IPS DF 19.7 (cell line): ENCODE measurements at places on chromosomes 5 and 9.

- DNase-seq = no peak
Observed at GRCh38 chr9:34644766-34645314, 1.6 kb upstream of the GALT start.

DNA sequence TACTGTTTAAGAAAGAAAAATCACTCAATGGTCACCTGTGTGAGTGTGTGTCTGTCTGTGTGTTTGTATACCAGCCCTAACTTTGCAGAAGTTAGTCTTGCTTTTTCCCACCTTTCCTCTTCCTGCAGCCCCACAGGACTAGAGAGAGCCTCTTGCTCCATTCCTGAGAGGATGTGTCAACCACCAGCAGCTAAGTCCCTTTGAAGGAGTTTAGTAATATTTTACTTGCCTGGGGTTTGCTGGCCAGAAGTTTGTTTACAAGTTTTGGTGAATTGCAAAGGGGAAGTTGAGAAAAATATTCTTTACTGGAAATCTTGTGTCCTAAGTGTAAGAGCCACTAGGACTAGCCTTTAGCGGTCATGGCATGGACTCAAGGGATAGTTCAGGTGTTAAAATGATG, 316.2 kb downstream of the BRINP1 start:
- DNase-seq = no peak

GRCh38 chr5:28737682-28738081, 1699.3 kb upstream of the CDH9 start:
- no peak for DNase-seq

DNA sequence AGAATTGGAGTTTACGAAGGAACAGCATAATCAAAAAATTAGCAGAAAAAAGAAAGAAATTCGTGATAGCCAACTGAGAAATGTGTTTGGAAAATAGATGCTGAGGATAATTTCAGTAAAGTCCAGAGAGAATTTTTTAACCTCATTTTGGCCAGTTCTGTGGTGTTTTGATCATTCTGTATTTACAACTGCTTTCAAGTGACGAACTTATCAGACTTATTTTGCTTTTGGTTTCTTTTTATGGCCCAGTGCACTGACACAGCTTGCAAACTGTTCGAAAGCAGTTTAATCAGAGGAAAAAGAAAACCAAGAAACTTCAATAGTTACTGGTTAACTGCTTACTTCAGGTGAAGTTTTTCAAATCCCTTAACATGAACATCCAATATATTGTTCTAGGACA, 1.9 kb downstream of the SDHA start:
- DNase-seq = no peak

- DNase-seq = no peak
Observed at GRCh38 chr5:10122076-10122726, 127.5 kb downstream of the ATPSCKMT start.

DNA sequence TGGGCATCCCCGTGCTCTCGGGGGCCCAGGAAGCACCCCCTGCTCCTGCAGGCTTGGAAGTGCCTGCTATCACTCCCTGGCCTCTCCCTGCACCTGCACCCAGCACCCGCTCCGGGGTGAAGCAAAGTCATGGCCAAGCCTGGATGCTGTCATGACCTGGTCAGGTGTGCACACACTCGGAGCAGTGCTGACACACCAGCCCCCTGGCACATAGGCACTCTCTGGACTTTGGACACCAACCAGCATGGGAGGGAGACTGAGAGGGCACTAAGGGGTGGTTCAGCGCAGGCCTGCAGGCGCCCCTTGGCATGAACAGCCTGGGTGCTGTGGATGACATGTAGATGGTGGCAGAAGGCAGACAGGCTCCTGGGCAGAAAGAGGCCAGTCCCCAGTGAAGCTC, 158.6 kb downstream of the GHR start:
- no peak for DNase-seq

GRCh38 chr5:53010814-53011213, 21.7 kb downstream of the ITGA2 start:
- DNase-seq = no peak

DNA sequence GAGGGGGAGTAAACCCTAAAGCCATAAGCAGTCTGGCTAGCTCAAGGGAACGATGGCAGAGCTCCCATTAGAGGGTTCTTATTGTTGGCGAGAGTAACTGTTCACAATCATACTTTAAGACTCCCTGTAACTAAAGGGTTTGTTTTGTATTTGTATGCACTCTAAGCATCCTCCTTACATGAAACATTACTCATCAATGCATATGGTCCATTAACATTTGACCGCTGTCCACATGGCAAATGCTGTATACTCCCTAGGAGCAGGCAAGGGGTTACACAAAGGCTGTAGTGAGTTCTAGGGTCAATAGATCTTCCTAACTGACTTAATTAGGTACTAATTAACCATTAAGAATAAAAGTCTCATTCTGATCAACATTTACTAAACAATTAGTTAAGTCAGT, 95.3 kb upstream of the MRPS30 start:
- DNase-seq = no peak

- no peak for DNase-seq
Observed at GRCh38 chr9:94178927-94179326, 80.2 kb upstream of the ZNF169 start.

- DNase-seq = no peak
Observed at GRCh38 chr9:113957821-113958341, 81.8 kb downstream of the ZNF618 start.

DNA sequence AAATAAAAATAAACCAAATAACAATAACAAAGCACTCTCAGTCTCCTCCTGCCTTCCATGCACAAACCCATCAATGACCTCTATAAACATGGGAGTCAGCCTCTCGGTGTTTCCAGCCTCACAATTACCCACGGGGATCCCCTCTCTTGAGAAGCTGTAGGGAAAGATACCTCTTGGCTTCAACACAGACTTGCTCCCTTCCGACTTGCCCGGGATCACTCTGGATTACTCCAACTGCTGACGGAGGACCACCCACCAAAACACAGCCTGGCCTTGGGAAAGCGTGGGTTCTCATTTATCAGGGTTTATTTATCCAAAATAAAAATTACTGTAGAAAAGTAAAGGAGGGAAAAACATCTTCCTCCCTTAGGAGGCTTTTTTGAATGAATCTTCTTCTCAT, 11.5 kb upstream of the NKX2-5 start:
- no peak for DNase-seq

GRCh38 chr5:39541920-39542319, 117.1 kb upstream of the DAB2 start:
- no peak for DNase-seq

- DNase-seq = no peak
Observed at GRCh38 chr9:10534850-10535249, 78.0 kb downstream of the PTPRD start.

GRCh38 chr5:150404535-150404934, 8.2 kb downstream of the CD74 start:
- no peak for DNase-seq

DNA sequence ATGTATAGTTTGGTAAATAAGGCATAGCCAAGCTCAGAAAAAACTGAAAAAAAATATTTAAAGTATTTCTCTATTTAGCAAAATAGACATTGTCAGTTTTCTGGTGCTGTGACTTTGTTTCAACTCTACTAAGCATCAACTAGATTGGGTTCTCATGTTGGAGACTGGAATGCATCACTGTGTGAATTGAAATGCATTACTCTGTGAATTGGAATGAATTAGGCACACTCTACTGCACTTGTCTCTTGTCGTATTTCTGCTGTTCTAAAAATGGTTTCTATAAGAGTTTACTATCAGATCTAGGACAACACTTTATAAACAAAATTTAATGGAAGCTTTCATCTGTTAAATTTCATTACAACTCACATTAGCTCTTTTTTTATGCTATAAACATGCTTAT, 1772.2 kb downstream of the MAT2B start:
- no peak for DNase-seq

- DNase-seq = no peak
Observed at GRCh38 chr9:8659108-8659507, 859.5 kb upstream of the DMAC1 start.
